ENCODE measurements at places on chromosomes 11 and 22.

DNA sequence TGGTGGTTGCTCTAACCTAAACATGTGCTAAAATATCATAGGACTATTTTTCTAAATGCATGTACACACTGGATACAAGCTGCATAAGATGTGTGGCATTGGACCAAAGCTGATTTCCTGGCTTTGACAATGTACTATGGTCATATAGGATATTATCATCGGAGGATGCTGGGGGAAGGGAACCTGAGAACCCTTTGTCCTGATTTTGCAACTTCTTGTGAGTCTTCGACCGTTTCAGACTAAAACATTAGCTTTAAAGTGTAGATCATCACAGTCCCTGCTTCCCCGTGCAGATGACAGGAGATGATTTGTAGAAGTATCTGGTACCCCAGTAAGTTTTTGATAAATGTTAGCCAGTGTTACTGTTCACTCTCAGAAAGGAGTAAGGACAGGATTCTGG lies 554.7 kb downstream of the MIAT start:
- DNase-seq: no peak

DNA sequence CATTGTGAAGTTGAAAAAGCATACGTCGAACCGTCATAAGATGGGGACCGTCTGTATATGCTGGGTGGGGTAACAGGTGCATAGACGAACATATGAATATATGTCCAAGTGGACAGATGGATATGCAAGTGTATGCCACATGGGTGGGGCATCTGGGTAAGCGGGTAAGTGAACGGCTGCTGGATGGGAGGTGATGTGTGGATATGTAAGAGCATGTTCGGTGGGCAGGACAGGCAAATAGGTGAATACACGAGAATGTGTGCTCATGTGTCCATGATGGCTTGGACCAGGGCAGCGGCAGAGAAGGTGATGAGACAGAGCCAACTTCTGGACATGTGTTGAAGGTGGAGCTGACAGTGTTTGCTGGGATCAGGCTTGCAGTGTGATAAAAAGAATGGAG lies 12.0 kb downstream of the IFITM10 start:
- no peak for DNase-seq

DNA sequence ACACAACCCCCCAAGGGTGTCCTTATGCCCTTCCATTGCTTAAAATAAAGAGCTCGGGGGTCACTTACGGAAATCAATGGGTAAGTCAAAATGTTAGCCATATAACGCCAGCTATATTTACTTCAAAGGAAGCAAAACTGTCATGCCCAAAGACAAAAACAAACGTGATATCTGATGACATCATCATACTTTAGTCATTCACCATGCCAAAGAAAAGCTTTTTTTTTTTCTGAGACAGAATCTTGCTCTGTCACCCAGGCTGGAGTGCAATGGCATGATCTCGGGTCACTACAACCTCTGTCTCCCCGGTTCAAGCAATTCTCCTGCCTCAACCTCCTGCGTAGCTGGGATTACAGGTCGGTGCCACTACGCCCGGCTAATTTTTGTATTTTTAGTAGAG lies 47.7 kb upstream of the SC5D start:
- no peak for DNase-seq

DNA sequence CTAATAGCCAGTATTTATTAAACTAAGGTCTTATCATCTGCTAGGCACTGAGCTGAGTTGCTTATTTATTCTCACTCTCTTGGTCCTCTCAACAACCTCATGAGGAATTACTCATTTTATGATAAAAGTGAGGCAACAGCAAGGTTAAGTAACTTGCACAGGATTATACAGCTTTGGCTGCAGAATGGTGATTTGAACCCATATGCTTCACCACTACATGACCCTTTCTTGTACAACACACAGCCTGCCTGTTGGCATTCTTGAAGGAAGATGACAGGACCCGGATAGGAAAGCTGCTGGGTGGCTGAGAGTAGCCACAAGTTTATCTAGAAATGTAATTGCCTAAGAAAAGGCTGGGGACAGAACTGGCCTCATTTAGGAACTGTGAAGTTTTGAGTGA lies 5.3 kb upstream of the PARVA start:
- DNase-seq: no peak

GRCh38 chr11:44602891-44603310 lies 37.4 kb downstream of the CD82 start:
- no peak for DNase-seq

DNA sequence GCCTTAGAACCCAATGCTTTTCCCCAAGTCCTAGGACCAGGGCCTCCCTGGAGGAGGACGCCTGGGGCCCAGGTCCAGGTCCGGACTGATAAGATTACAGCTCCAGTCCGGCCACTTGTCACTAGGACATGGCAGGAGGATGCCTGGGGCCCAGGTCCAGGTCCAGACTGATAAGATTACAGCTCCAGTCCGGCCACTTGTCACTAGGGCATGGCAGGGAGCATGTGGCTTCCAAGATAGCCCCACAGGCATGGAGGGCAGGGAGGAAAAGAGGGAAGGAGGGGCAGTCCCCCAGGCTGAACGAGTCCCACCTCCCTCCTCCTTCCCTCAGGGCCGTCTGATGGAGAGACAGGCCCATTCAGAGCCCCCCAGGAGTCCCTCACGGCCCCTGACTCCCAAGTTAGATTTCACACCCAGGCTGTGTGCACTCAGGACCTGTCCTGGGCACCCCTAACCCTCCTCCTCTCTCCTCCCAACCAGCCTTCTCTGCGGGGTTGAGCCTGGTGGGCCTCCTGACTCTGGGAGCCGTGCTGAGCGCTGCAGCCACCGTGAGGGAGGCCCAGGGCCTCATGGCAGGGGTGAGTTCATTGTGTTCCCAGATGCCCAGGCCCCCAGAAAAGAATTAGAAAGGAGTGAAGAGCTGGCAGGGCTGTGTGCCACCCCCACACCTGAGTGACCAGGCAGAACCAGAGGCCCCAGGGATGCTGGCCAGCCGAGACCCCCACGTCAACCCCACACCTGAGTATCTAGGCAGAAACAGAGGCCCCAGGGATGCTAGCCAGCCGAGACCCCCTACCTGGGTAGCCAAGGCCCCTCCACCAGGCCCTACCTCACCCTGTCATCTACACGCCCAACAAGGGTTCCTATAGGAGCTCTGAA lies 2.1 kb downstream of the TSPAN32 start:
- no peak for DNase-seq

DNA sequence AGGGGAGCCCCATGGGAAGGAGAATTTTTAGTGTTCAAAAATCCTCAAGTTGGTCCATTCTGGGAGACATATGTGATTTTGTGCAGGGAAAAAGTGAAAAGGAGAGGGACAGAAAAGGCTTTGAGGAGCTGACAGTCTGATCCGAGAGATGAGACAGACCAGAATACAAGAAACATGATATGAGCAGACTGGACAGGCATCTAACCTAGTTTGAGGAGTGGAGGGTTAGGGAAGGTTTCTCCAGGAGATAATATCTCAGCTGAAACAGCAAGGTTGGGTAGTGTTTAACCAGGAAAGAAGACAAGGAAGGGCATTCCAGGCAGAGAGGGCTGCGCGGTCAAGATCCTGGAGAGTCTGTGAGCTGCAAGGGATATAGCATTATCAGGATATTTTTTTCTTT lies 101.4 kb upstream of the NCAM1 start:
- DNase-seq: no peak

- no peak for DNase-seq
Observed at GRCh38 chr22:21778705-21779363, 43.2 kb upstream of the YPEL1 start.

GRCh38 chr11:36753960-36754359 lies 155.9 kb upstream of the RAG2 start:
- no peak for DNase-seq

DNA sequence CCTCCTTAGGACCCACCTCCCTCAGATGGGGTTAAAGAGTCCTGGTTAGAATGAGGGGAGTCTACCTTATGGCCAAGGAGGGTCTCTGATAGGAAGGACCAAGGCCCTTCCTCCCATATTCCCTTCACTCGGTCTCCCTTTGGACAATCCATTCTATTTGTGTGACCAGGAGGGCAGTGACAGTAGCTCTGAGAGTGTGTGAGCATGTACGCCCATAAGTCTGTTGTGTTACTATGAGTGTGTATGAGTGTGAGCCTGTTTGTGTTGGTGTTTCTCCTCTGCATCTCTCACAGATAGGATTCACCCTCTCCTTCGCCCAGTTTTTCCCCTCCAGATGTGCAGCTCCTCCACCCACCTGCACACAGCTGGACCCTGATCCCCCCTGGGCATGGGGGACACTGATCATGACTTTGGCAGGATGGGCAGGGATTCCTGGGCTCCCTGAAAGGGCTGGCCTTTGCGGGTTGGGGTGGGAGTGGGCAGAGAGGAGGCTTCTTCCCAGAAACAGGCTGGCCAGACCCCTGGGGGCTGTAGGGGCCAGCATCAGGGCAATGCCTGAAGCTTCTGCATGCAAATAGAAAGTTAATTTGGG lies 14.5 kb downstream of the PHLDB1 start:
- no peak for DNase-seq

DNA sequence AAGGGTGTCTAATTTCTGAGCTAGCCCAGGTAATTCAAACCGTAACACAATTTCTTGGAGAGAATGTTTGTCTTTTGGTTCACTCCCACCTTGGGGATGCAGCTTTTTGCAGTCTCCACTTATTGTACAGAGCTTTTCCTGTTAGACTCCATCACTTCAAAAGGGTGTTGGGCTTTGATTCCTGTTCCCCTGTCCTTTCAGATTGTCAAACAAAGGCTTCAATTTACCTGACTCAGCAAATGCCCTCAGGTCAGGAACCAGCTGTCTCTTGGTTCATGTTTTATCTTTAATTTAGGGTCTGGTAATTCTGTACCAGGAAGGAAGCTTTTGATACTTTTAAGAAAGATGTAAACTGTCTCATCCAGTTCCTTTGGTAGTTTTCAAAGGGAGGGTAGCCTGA lies 880.6 kb downstream of the NTM start:
- no peak for DNase-seq

GRCh38 chr11:99020352-99021225 lies at the start of gene CNTN5:
Gene CNTN5 (plus strand): TSS chr11:99020949.
- DNase-seq: no peak

DNA sequence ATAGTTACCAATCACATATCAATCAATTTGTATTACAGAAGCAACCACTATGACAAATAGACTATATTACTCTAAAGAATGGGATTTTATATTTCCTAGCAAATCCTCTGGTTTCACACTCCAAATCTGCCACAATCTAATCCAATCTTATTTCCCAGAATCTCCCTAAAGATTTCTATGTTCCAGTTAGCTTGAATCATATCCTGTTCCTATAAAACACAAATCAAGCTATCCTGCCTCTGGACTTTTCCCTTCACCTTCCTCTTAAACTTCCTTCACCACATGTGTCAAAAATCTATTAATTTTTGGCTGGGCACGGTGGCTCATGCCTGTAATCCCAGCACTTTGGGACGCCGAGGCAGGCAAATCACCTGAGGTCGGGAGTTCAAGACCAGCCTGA lies 50.0 kb downstream of the PIK3C2A start:
- DNase-seq: no peak

DNA sequence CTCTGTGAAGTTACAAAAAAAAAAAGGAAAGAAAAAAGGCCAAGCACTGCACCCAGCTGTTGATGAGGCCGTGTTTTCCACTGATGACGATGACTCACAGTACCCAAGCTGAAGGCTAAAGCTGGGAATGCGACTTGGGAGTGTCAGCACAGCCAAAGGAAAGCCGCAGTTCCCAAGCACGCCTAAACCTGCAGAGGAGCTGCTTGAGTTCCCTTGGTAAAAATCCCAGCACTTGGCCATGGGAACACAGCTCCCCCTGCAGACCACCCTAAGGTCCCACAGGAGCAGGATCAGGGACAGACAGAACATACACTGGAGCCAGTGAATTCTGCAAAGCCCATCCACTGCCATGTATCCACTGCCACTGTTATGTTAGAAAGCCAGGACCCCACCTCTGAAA lies 39.9 kb downstream of the SERGEF start:
- peak; percentile 8 for DNase-seq

- DNase-seq: peak; percentile 30
Observed at GRCh38 chr11:65429068-65429681, 6.6 kb downstream of the NEAT1 start.

DNA sequence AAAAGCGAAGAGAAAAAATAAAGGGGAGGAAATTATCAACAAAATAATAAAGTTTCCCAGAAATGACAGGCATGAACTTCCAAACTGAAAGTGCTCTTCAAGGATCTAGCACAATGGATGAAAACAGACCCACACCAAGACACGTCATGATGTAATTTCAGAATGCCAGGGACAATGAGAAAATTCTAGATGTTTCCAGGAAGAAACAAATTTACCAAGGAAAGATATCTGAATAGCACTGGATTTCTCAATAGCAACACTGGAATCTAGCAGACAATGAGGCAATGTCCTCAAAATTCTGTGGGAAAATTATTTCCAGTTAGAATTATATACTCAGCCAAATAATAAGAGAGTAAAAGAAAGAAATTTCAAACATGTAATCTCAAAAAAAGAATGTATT lies 46.0 kb downstream of the DENND5A start:
- no peak for DNase-seq

- no peak for DNase-seq
Observed at GRCh38 chr11:110777775-110778174, 65.5 kb upstream of the ARHGAP20 start.

DNA sequence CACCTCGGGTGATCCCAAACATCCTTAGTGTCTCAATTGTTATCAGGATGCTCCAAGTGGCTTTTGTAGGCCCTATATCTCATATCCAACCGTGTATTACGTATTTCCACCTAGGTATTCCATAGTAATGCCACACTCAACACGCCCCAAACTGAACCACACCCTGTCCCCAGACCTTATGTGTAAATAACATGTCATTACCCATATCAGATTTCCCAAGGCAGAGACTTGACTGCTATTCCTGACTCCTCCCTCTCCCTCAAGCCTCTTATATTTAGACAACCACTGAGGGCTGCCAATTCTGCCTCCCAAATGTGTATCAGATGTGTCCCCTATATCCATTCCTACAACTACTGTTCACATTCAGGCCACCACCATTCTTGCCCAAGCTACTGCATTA lies 132.8 kb upstream of the NCAM1 start:
- DNase-seq: no peak

GRCh38 chr11:2213890-2214526 lies 42.4 kb upstream of the TH start:
- DNase-seq: no peak

- DNase-seq: peak; percentile 79
Observed at GRCh38 chr11:73480677-73481076, 104.5 kb downstream of the RELT start.

GRCh38 chr22:45891471-45891995 lies 85.4 kb downstream of the WNT7B start:
- DNase-seq: no peak

DNA sequence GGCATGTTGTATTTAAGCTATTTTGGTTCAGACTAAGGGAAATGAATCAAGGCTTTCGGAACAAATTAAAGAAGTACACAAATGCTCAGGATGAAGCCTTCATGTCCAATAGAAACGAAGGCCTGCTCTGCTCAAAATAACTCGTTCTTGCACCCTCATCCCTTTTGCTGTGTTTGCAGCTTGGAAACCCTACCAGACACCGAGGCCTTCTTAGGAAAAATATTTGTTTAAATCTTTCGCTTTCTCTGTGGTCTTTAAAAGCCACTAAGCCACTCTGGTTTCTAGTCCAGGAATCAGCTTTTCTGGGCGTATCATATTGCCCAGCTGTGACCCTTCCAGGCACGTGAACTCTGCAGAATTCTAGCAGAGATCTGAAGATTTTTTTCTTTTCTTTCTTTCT lies 60.9 kb upstream of the HSPA8 start:
- no peak for DNase-seq
